ENCODE measurements at places on chromosomes 2 and 18.

DNA sequence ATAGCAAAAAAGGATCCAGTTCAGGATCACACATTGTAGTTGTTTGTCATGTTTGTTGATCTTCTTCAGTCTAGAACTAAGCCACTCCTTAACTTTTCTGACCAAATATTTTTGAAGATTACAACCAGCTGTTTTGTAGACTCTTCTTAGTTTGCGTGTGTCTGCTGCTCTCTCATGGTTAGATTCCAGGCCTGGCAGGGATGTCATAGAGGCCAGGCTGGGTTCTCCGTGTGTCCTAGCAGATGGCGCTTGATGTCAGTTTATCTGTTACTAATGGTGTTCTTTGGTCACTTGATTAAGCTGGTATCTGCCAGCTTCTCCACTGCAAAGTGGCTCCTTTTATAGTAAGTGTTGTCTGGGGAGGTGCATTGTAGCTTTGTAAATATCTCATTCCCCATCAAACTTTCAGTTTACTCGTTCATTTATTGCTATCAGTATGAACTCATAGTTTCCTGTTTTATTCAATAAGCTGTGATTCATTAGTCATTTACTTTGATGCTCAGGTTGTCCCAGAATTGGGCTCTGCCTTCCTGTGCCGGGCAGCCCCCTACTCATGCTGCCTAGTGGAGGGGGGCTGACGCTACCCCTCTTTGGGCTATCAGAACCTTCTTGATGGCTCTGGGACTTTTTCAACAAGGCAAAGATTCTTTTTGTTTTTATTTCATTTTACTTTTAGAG lies 42.1 kb downstream of the GRHL1 start:
- DNase-seq, result no peak

DNA sequence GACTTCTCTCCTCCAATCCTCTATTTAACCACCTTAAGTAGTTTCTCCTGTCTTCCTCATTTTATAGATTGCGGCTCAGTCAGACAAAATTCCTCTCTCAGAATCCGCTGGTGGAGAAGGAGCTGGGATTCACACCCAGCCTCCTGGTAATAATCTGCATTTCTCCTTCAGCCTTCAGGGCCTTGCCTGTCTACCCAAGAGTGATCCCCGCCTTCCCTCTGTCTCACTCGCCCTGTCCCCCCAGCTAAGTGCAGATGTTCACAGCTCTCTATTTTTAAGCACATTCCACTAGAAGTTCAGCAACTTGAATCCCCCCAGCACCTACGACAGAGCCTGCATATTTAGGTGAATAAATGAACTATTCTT lies 212.5 kb upstream of the HAAO start:
- no peak for DNase-seq

GRCh38 chr2:182807319-182807718 lies 59.1 kb downstream of the FRZB start:
- DNase-seq, result no peak

GRCh38 chr2:232609607-232610006 lies 23.8 kb upstream of the EFHD1 start:
- DNase-seq, result no peak

- DNase-seq, result no peak
Measured at GRCh38 chr2:21326152-21326551, 202.4 kb downstream of the TDRD15 start.

- DNase-seq, result no peak
Measured at GRCh38 chr2:158357699-158358098, 98.9 kb downstream of the CCDC148 start.
